ENCODE measurements at places on chromosomes 12 and 14. TPM values are rescaled to one million over a fixed set of nuclear protein-coding genes. Genes with fewer than 3 reads are reported as not detected.

DNA sequence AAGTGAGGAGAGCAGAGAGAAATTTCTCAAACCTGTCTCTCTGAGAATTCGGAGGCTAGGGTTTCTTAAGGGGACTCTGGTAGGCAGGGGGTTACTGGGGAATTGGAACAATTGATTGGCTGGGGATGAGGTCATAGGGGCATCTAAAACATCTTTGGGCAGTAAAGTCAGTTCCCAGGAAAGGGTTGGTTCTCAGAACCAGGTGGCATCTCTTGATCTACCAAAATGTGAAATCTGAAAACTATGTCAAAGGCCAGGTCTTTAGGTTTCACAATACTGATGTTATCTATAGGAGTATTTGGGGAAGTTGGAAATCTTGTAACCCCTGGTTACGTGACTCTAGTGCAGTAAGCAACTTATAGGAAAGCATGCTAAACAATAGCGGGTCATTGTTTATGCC, 6.9 kb downstream of the C12orf75 start:
- no peak for DNase-seq

GRCh38 chr12:95733141-95733825, 57.3 kb downstream of the NTN4 start:
- DNase-seq, result no peak

DNA sequence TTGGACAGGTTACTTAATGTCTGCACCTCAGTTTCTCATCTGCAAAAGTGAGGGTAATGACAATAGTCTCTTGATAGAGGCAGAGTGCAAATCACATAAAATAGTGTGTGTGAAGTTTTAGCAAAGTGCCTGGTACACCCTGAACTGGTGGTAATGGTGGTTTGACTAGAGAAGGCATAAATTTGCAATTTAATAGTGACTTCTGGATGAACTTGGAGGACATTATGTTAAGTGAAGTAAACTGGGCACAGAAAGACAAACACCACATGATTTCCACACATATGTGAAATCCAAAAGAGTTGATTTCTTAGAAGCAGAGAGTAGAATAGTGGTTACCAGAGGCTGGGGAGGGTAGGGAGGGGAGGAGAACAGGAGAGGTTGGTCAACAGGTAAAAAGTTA, 54.8 kb upstream of the FUT8 start:
- DNase-seq, result no peak

DNA sequence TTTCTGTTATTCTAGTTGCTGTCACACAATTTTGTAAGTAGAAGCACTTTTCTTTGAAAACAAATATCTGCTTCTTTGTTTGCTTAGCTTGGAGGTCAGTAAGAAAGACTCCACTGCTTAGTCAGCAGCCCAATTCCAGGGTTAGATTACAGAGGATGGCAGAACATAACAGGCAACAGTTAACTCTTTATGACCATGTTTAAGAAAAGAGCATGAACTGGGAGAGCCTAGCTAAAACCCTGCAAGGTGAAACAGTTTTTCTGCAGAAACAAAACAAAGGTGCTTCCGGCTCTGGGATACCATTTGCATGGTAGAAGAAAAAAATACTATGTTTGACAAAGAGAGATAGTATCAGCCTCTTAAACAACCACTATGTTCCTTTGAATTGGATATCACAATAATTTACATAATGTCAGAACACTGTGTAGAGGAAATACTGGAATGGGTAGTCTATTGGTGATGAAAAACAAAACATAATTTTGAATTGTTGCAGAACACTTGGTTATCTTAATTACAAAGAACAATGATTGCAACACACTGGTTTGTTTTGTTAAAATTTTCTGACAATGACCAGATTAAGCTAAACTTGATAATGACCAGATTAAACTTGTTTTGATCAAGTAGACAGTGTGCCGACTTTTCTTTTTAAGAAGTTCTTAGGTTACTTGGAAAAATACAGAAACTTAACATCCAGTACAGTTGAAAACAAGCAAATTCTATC, 22.4 kb upstream of the PPM1H start:
- no peak for DNase-seq

DNA sequence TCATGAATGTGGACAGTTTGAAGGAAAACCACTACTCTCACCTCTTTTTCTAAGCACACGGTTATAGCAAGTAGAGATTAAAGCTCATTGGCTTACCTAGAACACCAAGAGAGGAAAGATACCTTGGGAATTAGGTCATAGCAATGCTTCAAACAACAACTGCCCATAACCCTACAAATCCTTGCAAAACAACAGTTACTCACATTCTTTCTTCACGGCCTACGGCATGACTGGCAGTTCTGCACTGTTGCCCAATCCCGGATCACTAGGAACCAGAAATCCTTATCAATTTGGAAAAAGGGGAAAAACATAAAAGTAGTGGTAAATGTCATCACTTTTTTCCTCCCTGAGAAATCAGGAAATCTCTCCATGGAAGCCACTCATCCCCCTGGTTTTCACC, 9.6 kb upstream of the ISM2 start:
- DNase-seq, result no peak

- DNase-seq, result no peak
Measured at GRCh38 chr14:77615361-77616132, 890 bp downstream of the SPTLC2 start.

- DNase-seq, result peak; percentile 89
Measured at GRCh38 chr12:4857472-4858291, 52.0 kb upstream of the KCNA1 start.

DNA sequence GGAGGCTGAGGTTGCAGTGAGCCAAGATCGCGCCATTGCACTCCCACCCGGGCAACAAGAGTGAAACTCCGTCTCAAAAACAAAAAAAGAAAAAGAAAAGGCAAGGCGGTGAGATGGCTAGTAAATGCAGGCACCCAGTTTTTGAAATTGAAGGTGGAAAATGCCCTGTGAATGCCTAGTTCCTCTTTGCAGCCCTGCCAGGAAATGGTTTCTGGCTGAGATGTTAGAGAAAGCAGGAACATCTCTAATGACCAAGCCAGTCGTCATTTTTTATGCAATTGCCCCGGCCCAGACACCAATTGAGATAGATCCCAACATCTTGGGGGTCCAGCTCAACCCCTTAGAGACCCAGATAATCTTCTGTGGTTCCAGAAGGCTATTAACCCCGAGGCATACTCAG, 17.0 kb downstream of the SLC8A3 start:
- DNase-seq, result no peak

DNA sequence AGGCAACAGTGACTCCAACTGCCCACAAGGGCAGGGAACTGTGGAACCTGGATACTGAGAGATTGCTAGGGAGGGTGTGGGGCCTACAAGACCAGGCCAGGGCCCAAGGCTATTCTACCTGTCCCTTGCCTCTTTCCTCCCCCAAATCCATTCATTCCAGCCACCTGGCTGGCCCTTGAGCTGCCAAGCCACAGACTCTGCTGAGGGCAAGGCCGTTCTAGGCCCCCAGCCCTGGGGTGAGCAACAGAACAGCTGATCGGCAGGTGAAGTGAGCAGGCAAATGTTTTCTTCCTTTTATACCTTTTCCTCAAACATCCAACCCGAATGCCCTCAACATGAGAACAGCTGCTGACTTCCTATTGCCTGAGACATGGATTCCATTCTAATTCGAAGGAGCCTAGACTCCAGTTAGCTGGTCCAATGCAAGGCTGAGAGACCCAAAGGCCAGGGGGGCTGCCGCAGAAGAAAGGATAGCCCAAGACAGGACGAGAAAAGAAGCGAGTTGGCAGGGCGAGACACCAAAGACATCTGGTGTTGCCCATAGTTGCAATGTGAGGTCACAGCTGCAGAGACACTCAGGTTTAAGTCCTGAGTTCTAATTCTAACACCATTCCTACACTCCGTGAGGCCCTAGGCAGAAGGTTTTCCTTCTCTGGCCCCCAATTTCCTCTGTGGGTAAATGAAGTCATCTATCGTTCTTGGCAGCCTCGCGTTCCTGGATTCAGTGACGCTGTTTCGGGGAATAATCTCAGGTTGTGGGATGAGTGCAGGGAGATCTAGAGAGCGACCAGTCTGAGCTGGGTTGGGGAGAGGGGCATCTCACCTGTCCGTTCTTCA, 1.7 kb downstream of the C1QL4 start:
- no peak for DNase-seq

DNA sequence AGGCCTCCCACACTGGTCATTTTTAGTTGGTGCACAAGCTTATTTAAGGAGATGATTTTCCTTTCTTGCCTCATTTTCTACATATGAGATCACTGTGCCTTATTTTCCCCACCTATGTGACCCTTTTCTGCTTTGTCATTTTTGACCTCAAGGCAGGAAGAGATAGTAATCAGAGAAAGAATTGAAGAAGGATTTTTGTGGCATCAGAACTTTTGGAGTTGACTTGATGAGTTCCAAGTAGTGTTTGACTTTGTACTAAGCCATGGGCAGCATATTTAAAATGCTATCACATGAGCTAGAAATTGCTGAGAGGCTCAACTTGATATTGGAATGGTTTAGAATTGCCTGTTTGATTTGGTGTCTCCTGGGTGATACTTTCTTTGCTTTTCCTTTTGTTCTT, 440.8 kb downstream of the AEBP2 start:
- DNase-seq, result no peak

- DNase-seq, result no peak
Measured at GRCh38 chr14:61125867-61126572, 145.0 kb downstream of the SLC38A6 start.

- no peak for DNase-seq
Measured at GRCh38 chr14:77068517-77069200, 29.4 kb upstream of the CIPC start.

DNA sequence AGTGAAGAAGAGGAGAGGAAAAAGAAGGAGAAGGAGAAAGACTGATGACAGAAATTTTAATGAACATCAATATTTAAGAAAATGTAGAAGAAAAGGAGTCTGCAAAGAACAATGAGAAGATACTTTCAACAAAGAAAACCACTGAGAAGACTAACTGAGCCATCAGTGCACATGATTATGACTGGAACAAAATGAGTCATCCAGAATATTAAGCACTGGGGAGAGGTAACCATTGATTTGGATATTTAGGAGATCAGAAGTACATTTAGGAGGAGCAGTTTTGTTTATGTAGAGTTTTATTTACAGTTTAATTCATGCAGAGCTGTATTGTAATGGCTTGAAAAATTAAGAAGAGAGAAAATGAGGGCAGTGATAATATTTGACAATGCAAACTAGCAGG, 159.1 kb downstream of the C12orf50 start:
- DNase-seq, result no peak

GRCh38 chr12:26195641-26196420, 458 bp downstream of the SSPN start:
- peak; percentile 23 for DNase-seq

DNA sequence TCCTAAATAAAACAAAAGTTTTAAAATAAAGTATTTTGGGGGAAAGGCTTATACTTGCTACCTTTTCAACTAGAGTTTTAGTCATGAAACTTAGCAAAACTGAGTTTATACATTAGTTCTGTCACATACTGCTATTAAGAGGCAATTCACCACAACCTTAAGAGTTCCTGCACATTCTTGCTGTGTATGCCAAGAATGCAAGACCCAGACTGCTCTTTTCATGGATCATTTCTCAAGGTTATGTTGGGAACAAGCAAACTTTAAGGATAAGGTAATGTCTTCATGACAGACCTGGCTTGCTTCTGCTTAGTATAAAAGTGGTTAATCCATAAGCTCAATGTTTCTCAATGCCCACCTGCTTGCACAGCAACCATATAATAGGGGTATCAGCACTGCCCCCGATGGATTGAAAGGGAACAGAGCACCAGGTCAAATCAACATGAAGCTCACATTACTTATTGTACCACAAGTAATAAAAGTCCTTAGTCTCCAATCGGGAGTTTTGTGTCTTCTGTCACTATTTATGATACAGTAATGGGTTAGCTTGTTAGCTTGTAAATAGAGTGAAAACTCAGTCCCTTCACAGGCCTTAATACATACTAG, 67.6 kb downstream of the KIF21A start:
- DNase-seq, result no peak

GRCh38 chr12:26524862-26525465, 308.0 kb downstream of the ITPR2 start:
- DNase-seq, result peak; percentile 58

- no peak for DNase-seq
Measured at GRCh38 chr14:23085458-23085857, 9.5 kb downstream of the ACIN1 start.

DNA sequence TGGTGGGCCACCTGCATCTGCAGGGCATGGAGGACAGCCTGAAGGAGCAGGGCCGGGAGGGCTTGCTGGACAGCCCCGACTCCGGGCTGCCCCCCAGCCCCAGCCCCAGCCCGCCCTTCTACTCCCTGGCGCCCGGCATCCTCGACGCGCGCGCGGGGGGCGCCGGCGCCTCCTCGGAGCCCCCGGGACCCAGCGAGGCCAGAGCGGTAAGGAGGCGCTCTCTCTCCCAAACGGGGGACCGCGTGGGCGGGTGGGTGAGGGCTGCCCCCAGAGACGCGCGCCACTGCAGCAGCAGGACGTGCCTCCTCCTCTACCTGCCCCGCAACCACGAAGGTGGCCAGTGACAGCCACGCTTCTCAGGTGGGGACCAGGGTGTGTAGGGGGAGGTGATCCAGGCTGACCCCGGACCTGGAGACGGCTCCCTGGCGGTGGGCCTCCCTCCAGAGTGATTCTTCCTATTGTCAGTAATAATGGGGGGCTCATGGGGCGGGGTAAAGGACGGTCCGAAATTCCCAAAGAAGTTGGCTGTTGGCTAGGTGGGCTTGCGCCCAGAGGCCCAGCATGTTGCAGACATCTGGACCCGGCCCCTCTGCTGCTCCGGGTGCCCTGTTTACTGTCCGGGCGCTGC, 652 bp downstream of the RFLNA start:
- no peak for DNase-seq

GRCh38 chr12:10408842-10409241, 715 bp downstream of the KLRC4 start:
- DNase-seq, result no peak

DNA sequence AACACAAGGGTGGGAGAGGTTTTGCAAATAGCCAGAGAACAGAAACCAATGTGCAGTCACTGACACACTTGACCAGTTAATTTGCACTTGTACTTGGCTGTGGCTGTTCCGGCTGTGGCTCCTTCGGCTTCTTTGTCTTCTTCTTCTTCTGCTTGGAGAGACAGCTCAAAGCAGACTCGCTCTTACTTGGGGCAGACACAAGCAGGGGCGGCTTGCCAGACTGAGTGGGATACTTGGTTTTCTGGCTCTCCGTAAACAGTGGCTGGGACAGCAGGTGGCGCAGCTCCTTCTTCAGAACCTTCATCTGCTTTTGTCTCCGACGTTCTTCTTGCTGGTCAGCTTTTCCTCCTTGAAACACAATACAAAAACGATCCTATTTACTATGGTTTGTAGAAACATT, 25.0 kb downstream of the OTUB2 start:
- DNase-seq, result peak; percentile 64

DNA sequence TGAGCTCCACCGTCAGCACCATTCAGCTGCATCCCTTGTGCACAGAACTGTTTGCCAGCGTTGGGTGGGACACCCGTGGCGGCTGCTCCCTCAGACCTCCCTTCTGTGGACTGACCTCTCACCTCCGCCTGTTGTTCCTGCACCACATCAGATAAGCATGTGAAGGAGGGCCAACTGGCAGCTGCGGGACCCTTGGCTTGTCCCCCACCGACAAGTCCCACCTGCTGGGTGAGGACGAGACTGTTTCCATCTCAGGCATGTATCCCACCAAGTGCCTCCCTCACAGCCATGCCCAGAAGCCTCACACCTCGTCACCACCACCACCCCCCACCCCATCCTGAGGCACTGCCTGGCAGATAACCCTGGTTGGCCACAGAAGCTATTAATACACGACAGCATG, 18.6 kb upstream of the TEAD4 start:
- no peak for DNase-seq

The BCDIN3D gene
- 2.5 TPM for total RNA-seq

The FOXN4 gene
- total RNA-seq, result not detected

The NUAK1 gene
- 2.1 TPM for total RNA-seq

The ESPL1 gene
- 90.2 TPM for total RNA-seq

The LRTM2 gene
- not detected for total RNA-seq

The RBP5 gene
- total RNA-seq, result 64.4 TPM

The AKAP6 gene
- total RNA-seq, result 7.6 TPM

The SYNJ2BP gene
- total RNA-seq, result 38.2 TPM

The MIP gene
- not detected for total RNA-seq

Data from Peyer's patch (tissue), 4 donors.